ENCODE measurements at places on chromosomes 4 and X.

- no peak for DNase-seq
These were observed 45.3 kb upstream of the HMX1 start for GRCh38 chr4:8916906-8917305.

- DNase-seq = peak; percentile 49
These were observed 236.2 kb downstream of the FRAS1 start for GRCh38 chr4:78293348-78293747.

GRCh38 chr4:186920483-186920882 is 196.8 kb upstream of the FAT1 start:
- DNase-seq = peak; percentile 83

- DNase-seq = no peak
These were observed 250.5 kb downstream of the TMEM47 start for GRCh38 chrX:34406580-34406979.

- peak; percentile 13 for DNase-seq
These were observed 120.3 kb upstream of the USP9X start for GRCh38 chrX:40964633-40965586.

DNA sequence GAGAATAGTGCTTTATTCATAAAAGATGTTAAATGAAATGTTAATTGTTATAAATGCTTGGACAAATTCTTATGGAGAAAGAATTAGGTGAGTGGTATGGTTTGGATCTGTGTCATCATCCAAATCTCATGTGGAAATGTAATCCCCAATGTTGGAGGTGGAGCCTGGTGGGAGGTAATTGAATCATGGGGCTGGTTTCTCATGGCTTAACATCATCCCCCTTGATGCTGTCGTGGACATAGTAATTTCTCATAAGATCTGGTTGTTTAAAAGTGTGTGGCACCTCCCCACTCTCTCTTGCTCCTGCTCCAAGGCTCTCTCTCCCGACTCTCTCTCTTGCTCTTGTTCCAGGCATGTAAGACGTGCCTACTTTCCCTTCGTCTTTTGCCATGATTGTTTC is 22.5 kb downstream of the GYPE start:
- DNase-seq = no peak

DNA sequence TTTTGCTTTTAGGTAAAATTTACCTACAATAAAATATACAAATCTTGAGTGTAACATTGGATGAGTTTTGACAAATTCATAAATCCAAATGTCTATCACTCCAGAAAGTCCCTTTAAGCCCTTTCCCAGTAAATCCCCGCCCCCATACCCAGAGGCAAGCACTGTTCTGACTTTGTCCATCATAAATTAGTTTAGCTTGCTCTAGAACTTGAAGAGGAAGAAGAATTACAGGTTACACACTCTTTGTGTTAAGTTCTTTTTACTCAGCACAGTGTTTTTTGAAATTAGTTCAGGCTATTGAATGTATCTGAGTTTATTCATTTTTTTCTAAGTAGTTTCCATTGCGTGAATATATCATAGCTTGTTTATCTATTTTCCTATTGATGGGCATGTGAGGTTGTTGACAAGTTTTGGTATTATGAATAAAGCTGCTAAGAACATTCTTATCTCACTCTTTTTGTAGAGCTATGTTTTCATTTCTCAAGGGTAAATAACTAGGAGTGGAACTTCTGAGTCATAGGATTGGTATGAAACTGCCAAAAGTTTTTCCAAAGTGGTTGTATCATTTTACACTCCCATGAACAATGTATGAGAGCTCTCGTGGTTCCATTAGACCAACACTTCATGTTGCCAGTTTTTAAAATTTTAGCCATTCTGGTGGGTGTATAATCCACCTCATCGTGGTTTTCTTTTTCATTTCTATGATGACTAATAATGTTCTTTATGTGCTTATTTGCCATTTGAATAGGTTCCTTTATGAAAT is 22.4 kb upstream of the HPSE start:
- DNase-seq = peak; percentile 97

DNA sequence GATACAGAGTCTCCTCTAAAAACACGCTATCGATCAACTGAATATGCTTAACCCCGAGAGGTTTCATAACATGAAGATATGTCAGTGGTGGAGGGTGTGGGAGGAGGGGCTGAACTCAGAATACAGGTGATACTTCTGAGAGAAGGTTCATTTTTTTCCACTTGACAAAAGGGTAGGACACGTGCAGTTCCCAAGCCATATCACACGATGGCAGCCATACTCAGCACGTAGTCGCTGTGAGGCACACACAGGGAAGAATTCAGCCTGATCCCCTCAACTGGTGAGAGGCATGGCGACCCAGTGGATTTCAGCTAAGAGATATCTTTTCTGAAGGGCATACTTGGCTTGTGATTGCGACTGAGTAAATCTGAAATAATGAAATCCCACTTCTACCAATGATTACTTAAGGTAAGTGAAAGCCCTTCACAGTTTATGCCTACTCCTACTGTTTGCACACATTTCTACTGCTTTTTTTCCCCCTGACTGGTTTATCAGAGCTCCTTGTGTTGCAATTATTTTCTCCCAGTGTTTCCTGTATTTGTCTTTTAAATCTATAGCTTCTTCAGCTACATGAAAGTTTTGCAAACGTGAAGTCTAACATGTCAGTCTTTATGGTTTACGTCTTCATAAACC is 133.1 kb downstream of the CORIN start:
- DNase-seq = peak; percentile 67

DNA sequence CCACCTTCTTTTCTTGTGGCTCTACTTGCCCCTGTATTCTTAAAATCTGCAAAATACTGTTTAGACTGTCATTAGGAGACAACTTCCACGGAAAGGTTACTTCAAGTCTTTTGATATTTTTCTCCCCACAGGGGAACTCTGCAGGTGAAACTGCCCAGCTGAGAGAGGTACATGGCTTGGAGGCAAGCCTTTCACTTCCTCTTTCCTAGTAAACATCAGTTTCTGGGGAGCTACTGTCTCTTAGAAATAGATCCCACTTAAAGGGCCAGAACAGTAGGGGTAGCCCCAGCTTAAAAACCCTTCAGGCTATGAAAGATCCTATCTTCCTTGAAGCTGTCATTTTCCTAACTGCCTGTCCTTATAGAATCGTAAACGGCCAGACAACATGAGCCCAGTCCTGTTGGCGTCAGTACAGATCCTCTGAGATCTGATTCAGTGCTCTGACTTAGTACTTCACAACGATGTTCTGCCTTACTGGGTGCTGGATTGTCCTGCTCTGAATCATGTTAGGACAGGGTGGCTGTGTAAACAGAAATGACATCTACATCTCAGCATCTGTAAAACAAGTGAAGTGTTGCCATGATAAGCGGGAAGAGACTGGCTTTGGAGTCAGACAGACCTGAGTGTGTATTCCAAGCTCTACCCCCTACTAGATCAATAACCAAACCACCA is 102.1 kb downstream of the ITIH6 start:
- DNase-seq = no peak

GRCh38 chr4:30855232-30855631 is 135.1 kb downstream of the PCDH7 start:
- DNase-seq = no peak

All from choroid plexus epithelial cell (primary cell).